ENCODE measurements at places on chromosomes 5 and 9.

DNA sequence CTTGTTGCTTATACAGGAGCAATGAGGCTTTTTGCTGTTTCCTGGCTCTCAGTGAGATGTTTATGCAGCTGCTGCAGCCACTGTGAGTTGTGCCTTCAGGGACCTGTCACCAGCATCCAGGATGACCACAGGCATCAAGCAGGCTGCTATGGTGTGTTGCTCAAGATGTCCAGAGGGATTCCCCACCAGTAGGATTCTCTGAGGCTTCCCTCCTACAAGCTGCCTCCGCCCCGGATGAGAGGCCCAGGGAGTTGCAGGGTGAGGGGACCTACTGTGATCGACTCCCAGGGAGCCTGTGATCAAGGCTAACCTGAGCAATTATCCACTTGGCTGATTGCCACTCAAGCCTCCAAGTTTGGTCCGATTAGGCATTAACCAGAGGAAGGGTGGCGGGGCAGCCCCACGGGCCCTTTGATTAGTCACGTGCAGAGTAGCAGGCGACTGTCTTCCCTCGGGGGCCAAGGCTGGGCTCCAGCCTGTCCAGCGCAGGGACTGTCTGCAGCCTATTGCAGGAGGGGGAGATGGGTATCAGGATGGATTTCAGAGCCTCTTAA is 1.8 kb upstream of the FAT2 start:
- DNase-seq: no peak

GRCh38 chr5:139733010-139733688 is 62.5 kb upstream of the PSD2 start:
- DNase-seq: no peak

DNA sequence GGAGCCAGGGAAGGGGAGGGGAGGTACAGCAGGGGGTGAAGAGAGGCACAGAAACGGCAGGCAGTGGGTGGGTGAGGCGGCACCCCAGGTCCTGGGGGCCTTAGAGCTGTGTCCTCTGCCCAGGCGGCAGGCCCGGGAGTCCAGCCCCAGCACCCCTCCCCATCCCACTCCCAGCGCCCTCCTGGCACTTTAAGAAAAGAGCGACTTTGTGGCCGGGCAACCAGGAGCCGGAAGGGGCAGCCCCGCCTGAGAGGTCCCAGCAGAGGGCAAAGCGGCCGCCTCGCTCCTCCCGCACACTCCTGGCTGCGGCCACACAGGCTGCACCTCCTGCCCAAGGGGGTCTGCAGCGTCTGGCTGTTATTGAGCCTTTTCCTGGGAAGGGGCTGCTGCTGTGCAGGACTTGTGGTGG is 42.6 kb downstream of the NACC2 start:
- DNase-seq: no peak

DNA sequence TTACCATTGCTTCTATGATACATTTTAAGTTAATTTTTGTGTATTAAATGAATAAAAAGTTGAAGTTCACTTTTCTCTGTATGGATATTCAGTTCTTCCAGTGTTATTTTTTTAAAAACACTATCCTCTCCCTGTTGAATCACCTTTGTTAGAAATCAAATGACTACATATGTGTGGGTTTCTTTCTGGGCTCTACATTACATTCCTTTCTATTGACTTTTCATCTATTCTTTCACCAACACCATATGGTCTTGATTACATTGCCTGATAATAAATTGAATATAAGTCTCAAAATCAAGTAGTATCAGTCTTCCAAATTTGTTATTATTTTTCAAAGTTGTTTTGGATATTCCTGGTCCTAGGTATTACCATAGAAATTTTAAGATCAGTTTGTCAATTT is 7.3 kb upstream of the RASEF start:
- DNase-seq: no peak

DNA sequence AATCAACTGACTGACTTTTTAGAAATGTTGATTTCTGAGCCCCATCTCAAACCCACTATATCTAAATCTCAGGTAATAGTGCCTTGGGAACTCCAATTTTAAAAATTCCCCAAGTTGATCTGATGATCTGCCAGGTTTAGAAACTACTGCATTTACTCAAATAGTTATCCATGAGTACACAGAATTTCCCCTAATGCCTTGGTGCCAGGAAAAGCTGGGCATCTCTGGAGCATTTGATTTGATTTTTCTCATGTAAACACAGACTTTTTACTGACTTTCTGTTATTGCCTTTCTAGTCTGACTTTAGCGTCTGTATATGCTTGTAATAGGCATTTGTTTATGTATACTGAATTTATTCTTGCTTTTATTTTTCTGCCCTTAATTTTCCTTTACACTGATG is 35.8 kb downstream of the MTREX start:
- no peak for DNase-seq

GRCh38 chr5:105057001-105057436 is 1494.4 kb upstream of the NUDT12 start:
- no peak for DNase-seq

DNA sequence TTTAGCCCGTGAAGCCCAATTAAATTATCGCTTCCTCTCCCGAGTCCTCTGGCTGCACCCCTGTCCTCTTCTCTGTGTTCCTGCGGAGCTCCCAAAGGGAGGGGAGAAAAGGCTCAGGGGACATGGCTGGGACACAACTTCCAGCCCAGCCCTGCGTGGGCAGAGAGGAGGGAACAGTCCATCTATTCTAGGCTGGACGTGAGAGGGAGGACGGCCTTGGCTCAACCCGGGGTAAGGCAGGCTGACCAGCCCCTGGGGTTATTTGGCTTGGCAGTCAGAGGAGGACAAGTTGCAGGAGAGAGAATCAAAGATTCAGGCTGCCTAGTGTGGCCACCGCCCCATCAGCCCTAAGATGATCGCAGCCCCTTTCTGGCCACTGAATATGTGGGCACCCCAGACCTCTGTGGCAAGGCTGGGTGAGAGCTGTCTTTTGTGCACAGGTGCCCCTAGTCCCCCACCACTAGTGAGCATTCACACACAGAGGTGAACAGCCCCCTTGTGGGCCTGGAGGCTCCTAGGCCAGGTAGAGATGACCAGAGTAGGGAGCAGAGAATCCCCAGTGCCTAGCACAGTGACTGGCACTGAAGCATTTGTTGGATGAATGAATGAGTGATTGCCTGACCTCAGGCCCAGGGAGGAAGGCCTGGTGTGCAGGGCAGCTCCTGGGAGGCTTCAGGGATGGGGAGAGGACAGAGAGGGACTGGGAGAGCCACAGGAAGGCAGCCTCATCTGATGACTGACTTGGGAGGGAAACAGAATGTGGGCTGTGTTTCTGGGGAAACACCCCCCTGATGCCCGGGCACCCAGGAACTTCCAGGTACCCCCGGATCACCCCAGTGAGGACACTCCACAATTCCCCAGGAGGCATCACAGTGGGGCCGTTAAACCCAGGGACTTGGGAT is 133.9 kb downstream of the C9orf50 start:
- no peak for DNase-seq

DNA sequence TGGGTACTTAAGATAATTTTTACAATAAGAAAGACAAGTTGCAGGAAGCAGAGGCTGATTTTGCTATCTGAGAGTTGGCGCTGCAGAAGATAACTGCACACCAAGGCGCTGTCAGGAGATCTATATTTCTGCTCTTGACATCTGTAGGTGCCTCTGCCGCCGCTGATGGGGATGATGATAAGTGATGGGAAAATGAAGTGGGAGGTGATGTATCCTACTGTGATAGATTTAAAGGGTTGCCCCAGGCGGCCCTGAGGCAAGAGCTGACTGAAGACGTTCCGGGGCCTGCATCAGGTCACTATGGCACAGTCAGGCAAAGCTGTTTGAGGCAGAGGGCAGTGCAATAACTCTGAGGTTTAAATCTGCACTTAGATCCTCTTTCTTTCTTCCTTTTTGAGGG is 78.1 kb downstream of the SNCAIP start:
- DNase-seq: no peak

- no peak for DNase-seq
These were observed 481.7 kb upstream of the PAPPA start for GRCh38 chr9:115671963-115672305.

GRCh38 chr5:78706825-78707224 is 58.3 kb upstream of the LHFPL2 start:
- DNase-seq: no peak

DNA sequence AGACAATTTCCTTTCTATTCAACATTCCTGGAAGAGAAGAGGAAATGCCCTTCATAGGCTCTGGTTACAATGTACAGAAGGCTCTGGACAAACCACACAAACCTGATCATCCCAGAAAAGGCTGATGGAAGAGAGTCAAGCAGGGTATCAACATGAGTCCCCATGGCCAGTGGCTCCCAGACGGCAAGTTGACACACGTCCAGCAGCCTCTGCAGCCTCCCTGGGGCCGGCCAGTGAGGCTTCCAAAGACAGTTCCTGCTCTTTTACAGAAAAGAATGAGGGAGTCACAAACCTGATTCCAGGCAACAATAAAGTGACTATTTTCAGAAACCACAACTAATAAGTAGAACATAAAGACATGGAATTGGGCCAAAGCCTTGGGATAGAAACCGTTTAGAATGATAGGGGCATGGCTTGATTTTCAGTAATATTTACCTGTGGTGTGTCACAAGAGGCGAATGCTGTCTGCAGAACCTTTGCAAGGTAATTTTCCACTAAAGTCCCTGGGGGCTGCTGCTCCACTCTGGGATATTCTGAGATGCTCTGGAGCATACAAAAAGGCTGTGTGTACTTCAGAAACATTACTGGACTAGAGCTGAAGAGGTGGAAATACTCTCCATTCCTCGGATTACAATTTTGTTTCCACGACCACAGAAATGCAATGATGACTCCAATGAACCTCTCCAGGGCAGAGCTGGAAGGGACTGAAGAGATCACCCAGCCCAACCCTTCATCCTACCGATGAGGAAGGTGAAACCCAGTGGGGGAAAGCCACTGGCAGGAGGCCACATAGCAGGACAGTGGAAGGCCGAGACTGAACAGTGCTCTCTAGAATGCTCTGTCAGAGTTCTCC is 10.4 kb downstream of the MED27 start:
- DNase-seq: no peak

GRCh38 chr5:113215401-113216060 is 219.3 kb downstream of the TSSK1B start:
- DNase-seq: no peak

DNA sequence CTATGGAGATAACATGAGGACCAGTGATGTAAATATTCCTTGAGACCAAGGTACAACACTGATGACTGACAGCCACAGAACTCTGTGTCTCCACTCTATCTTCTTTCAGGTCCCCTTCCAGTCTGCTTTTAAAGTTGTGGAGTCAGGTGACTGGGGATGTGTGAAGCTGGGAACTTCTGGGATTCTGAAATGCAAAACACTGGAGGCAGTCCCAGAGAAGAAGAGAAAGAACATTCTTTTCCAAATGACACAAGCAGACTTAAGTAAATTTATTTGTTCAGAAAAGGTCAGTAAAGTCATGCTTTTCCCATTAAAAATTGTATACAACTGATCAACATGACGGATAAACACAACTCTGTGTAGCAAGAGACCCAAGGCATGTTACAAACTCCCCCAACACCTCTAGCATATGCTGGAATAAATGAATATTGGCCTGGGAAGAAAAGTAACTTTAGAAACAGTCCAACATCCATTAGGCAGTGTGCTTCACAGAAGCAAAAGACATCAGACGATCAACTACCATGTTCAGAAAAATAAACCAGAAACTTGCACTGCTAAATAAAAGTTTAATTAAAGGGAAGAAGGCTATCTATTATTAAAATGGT is 92.4 kb upstream of the IFNK start:
- DNase-seq: no peak

GRCh38 chr9:69811351-69811868 is 9.2 kb upstream of the CFAP95 start:
- DNase-seq: no peak

GRCh38 chr9:115038178-115038577 is 79.8 kb downstream of the TNC start:
- no peak for DNase-seq

DNA sequence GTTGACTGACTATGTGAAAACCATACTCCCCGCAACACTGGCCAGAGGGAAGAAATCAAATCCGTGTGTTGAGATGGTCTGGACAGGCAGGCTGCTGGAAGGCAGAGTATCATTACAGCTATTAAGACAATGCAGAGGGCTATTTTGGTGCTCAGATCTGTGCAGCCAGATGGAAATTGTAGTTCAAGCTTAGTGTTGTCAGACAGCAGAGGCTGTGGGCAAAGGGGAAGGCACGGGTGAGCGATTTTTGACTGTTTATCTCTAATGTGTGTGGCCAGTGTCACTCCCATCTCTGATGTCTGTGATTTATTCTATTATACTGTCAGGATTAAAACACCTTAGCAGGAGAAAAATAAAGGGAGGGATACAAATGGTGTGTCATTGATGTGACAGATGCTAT is 984.4 kb upstream of the WWC1 start:
- DNase-seq: no peak

GRCh38 chr9:3863686-3864085 is 337.9 kb upstream of the RFX3 start:
- no peak for DNase-seq

GRCh38 chr9:83569326-83569725 is 31.1 kb upstream of the FRMD3 start:
- DNase-seq: no peak

- DNase-seq: no peak
These were observed 315.5 kb upstream of the RGMB start for GRCh38 chr5:98458004-98458403.
